IgD-negative memory B cell (primary cell): ENCODE measurements at places on chromosomes 12 and 14. TPM values are rescaled to one million over a fixed set of nuclear protein-coding genes. Genes with fewer than 3 reads are reported as not detected.

Gene PSMA3
- polyA plus RNA-seq: 120 TPM

Gene BLTP3B
- polyA plus RNA-seq: 20.5 TPM

Gene PSMC6
- polyA plus RNA-seq: 56.2 TPM

Gene BEST3
- not detected for polyA plus RNA-seq

Gene ARMH4
- polyA plus RNA-seq: 0.50 TPM
